ENCODE measurements at places on chromosomes 4 and X.

DNA sequence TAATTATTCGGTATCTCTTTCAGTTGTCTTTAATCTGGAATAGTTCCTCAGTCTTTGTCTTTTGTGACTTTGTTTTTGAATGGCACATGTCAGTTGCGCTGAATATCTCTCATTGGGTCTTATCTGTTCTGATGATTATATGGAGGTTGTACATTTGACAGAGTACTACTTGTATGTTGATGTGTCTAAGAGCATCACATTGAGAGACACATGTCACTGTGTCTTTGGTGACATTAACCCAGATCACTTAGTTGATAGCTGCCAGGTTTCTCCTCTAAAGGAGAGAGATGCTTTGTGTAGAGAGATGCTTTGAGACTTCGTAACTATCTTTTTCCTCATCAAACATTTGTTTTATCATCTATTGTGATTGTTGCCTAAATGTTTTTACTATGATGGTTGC lies 92.1 kb downstream of the USP9X start:
- no peak for DNase-seq

DNA sequence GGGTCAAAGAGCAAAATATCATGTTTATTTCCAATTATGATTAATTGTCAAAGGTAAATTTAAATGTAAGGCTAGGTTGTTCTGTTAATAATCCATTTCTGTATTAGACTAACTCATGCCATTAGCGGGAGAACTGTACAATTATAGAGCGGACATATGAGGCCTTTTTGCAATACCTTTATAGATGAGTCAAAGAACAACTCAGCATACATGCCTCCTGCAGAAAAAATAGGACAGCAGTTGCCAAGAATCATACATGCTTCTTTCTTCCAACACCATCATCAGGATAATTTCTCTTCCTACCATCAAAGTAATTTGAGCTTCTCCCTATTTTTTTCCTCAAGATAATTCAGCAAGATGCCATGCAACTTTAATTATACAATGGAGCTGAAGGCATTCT lies 917.8 kb downstream of the ADGRL3 start:
- no peak for DNase-seq

GRCh38 chrX:24175276-24175675 lies 25.7 kb downstream of the ZFX start:
- no peak for DNase-seq

DNA sequence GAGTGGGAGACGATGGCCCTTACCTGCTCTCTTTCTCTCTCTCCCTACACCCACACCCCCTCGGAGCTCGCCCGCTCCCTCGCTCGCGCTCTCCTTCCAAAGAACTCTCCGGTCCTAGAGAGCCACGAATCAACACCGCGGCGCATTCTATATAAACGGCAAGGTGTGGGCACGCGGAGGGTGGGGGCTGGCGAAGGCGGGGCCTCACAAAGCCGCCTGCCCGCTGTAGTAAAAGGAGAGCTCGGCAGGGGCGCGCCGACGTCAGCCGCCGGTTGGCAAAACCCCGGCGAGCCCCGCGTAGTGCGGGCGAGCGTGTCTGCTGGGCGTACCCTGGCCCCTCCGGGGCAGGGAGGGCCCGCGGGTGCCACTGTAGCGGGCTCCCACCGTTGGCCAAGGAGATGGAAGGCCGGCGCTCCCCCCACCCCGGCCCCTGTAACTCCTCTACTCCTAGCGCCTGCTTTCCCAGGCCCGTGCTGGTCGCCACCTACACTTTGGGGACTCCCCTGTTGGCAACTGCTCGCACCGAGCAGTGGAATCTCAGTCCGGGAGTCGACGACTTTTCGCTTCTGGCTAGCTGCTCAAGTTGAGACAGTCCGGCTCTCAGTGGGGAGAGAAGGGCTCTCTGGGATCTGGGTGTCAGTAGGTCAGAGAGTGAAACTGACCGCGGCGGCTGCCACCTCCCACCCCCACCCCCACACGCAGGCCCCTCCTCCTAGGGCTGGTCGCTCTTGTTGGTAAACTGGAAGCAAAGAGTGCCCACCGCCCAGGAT lies 325.5 kb upstream of the F9 start:
- DNase-seq = no peak

DNA sequence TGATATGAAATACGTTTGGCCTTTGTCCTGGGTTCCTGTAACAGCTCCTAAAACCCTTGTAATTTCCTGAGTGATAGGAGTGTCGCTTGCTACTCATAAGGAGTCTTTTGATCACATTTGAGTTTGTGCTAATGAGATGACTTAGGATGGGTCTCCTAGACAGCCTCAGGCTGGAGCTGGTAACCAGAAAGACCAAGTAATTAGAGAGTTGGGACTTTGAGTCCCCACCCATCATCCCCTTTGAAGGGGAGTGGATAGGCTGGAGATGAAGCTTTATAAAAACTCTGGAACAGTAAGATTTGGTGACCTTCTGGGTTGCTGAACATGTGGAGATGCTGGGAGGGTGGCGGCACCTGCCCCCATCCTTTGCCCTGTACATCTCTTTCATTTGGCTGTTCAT lies 2.9 kb downstream of the SEC24B start:
- DNase-seq = no peak

DNA sequence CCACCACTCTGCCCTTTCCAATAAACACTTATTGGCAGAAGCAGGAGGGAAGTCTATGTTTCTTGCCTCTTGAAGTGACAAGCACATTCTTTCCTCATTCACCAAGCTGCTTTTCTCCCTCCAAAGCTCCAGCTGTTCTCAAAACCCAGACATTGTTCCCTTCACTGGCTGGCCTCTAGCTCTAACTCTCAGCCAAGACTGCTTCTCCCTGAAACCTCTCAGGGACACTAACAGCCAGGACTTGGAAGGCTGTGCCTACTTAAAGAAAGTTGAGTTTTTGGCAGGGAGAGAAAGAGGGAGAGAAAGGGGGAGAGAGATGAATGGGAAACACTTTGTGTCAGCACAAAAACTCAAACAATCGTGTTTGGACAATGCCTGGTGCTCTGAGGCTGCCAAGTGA lies 99.5 kb downstream of the COX18 start:
- no peak for DNase-seq

DNA sequence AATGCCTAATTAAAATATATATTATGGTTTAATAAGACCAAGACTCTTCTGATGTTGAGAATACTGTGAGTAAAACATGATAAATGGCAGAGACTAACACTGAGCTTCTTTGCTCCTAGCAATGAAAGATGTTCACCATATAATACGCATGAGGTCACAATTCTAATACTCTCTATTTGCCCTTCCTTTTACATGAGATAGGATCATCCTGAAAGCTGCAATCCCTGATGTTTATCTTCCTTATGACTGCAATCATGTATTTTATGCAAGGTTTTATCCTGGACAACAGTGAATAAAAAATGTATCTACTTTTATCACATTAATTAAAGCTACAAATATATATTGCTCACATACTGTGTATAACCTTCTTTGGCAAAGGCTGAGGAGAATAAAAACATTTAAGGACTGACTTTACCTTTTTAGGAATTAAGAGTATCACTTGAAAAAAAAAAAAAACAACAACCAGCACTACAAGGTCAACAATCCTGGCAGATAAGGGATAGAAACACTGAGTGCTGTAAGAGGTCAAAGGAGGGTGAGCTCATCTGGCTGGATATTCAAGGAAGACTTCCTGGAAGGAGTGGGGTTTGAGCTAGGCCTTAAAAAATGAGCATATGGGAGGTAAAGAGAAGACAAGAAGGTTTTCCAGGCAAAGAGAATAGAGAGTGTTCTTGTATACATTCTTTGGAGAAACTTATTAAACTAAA lies 99.9 kb downstream of the AREG start:
- DNase-seq = peak; percentile 17

GRCh38 chrX:23901060-23901459 lies 6.7 kb downstream of the APOO start:
- DNase-seq = peak; percentile 79

DNA sequence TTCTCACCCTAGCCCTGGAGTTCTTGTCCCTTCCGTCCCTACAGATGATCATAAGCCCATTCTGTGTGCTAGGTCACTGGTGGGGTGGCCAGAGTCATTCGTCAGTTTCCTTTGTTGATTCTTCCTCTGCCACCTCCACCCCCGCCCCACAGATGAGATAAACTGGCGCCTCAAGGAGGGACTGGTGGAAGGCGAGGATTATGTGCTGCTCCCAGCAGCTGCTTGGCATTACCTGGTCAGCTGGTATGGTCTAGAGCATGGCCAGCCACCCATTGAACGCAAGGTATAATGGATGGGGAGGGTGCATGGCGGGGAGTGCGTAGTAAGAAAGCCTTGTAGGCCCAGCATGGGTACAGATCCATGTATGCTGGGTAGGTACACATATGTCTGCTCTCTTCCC lies 6.4 kb downstream of the USP11 start:
- DNase-seq = no peak

DNA sequence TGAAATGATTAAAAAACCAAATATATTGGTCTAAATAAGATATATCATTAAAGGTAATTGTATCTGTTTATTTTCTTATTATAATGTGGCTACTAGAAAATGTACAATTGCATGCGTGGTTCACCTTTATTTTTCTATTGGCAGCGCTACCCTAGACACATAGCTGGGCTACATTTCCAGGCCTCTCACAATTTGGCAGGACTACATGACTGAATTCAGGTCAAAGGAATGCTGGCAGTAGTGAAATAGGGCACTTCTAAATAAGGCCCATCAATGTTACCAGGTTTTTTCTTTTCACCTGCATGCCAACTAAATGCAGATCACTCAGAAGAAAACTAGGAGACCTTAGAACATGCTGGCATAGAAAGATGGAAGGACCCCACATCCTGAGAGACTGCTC lies 1072.9 kb upstream of the SLIT2 start:
- no peak for DNase-seq

GRCh38 chr4:16827045-16827444 lies 71.4 kb downstream of the LDB2 start:
- no peak for DNase-seq

DNA sequence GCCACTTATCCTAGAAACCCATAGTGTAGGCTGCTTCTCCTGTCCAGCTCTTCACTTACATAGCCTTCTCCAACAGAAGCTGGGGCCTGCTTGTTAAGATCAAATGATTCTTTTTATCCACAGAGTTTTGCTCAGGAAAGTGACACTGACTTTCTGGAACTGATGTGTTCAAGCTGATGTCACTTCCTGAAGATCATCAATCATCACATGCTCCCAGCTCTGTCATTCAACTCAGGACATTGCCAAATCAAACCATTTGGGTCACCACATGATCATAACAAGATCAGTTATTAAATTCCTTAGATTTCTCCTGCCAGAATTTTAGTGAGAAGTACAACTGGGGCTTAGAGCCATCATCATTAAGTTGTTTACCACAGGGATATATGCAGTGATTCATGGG lies 39.4 kb downstream of the GLRA3 start:
- no peak for DNase-seq

- no peak for DNase-seq
These were observed 42.8 kb downstream of the OSTC start for GRCh38 chr4:108693211-108693610.

DNA sequence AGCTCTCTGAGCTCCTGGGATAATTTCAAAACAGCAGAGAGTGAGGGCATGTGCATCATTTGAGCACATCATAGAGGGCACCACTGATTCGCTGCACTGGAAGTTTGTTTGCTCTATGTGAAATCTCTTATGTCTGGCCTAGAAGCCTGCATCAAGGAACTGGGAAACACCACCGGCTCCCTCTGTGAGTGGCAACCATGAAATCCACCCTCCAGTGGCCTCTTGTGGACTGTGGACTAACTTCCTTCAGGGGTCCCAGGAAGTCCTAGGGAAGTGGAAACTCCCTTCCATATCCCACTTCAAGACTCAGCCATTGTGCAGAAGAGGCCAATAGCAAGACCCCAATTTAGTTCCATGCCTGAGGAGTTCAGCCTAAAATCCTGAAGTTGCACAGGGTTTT lies 48.0 kb upstream of the IGFBP7 start:
- no peak for DNase-seq

- DNase-seq = no peak
These were observed 203.3 kb downstream of the OR13H1 start for GRCh38 chrX:131747173-131747572.

DNA sequence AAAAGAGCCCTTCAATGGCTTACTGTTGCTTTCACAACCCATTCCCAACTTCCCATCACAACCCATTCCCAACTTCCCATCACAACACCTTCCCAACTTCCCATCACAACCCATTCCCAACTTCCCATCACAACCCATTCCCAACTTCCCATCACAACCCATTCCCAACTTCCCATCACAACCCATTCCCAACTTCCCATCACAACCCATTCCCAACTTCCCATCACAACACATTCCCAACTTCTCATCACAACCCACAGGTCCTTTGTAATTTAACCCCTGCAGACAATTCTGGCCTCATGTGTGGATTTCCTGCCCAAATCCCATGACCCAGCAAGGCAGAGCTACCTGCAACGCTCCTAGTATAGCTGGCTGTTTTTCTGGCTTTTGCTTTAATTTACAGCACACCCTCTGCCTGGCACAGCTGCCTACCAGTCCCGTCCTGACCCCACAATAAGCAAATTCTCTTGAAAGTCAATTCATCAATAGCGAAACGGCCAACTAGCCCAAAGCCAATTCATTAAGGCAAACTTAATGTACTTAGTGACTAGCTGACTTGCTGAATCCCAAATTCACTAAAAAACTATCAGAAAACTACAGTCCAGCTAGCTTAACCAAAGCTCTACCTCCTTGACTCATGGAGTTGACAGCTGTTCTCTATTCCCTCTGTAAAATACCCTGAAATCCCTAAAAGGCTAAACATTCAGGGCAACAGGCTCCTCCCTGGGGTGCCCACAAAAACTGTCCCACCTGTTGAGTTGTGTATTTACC lies 75.6 kb downstream of the AFAP1 start:
- peak; percentile 33 for DNase-seq

DNA sequence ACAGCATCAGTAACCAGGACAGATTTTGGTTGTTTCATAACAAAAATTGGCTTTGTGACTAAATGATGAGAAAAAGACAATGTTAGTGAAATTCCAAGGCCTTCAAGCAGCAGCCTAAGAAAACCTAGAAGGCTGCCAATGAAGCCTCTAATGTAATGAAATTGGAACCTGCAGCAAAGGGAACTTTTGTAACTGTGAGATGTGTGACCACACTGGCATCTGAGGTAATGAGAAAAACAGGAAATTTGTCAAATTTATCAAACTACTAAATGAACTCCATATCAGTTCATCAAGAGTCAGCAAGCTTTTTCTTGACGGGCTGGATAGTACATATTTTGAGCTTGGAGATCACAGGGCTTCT lies 30.4 kb upstream of the EMCN start:
- no peak for DNase-seq

- DNase-seq = peak; percentile 52
These were observed 116.6 kb upstream of the TENM3 start for GRCh38 chr4:182126603-182127002.

GRCh38 chr4:74376888-74377483 lies 12.0 kb downstream of the EREG start:
- peak; percentile 61 for DNase-seq

GRCh38 chrX:54043056-54043455 lies 1.2 kb downstream of the PHF8 start:
- peak; percentile 2 for DNase-seq

Measured in EL (cell line).